Activated T-helper 1 cell treated with anti-CD3 and anti-CD28 coated beads, Interleukin-12 subunit alpha, Interleukin-12 subunit beta, Interleukin-2, Interleukin-4 antibody, amounts not matched to agents 30 ng/mL and 10 ng/mL and 1 ng/mL, durations not matched to agents 14 hours and 24 hours and 36 hours (primary cell): ENCODE measurements at places on chromosomes 16 and 17.
A peak's percentile ranks its signal among the peaks of the same experiment; 100 is the strongest.

DNA sequence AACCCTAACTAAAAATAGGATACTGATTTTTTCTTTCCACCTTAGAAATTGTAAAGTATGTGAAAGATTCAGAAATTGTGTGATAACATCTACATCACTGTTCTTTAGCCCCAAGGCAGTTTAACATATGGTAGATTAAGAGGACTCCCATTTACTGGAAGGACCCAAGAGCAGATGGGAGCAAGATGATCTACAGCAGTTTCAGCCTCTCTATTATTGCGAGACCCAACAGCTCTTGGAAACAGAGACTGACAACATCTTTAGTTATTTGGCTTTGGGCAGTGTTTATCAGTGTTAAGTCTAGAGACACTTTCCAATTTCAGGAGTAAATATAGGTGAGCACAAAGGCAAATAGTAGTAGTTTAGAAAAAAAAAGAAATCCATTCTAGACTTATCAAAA, 124.9 kb upstream of the CORO6 start:
- no peaks in the 10 kb centered on the region for H3K27me3 ChIP-seq
- no peak for DNase-seq
- peaks cover 30% of the 10 kb centered on the region for H3K4me1 ChIP-seq
- H3K36me3 ChIP-seq = peaks cover 12% of the 10 kb centered on the region

GRCh38 chr17:48412841-48413240, 17.2 kb downstream of the SKAP1 start:
- H3K27ac ChIP-seq = peak overlapping the region; percentile 87
- peaks cover 30% of the 10 kb centered on the region for H3K36me3 ChIP-seq
- DNase-seq = no peak

DNA sequence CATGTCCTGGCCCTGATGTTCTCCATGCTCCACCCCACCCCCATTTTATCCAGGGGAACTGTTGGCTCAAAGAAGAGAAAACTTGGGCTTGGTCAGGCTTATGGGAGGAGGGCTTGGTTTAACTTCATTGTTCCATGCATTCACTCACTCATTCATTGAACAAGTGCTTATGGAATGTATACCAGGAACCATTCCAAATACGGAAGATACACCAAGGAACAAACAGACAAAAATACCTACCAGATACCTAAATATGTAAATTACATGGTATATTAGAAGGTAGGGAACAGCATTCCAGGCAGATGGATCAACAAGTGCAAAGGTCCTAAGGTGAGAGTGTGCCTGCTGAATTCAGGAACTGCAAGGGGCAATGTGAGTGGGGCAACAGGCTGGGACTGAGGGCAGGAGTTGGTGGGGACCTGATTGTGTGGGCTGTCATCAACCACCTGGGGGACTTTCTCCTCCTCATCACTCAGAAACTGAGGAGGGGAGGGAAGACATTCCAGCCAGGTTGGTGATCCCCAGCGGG, 39.9 kb downstream of the RAI1 start:
- H3K4me3 ChIP-seq = no peak overlapping the region
- H3K27me3 ChIP-seq = peaks cover 38% of the 10 kb centered on the region
- H3K36me3 ChIP-seq = peaks cover 8% of the 10 kb centered on the region

DNA sequence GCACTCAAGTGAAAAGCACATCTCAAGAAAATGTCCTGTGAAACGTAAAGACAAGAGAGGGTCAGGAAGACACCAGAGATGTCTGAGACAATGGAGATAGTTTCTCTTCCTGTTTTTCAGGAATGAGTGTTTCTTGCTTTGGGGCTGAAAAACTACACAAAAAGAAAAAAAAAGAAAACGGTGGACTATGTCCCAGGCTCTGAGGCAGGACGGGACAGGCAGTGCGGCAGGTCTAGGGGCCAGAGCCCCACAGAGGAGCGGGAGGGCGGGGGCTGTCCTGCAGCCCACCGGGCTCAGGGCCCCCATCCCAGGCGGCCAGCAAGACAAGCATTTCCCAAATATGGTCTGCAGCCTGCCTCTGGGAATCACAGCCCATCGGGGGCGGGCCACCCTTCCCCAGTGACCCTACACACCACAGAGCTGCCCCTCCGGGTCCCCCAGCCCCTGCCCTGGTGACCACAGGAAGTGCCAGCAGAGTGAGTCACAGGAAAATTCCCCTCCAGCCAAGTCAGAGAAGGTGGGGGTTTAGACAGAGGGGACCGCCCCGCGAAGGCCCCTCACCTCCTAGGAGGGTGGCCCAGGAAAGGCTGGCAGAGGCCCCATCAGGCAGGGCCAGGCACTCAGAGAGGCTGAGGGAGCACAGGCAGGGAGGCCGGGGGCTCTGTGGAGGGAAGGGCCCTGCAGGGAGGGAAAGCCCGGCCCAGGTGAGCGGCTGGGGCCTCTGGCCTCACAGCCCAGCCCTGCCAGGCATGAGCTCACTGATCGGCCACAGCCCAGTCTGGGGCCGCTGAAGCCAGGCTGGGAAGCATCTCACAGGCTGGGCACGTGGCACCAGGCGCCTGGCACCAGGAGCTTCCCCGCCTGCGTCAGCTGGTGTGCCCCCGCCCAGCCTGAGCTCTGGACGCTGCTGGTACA, 6.3 kb downstream of the BCAR1 start:
- H3K36me3 ChIP-seq = no peaks in the 10 kb centered on the region
- H3K4me1 ChIP-seq = no peaks in the 10 kb centered on the region
- peaks cover 9% of the 10 kb centered on the region for H3K27me3 ChIP-seq
- H3K27ac ChIP-seq = no peak overlapping the region
- no peak for DNase-seq
- no peak overlapping the region for H3K4me3 ChIP-seq

DNA sequence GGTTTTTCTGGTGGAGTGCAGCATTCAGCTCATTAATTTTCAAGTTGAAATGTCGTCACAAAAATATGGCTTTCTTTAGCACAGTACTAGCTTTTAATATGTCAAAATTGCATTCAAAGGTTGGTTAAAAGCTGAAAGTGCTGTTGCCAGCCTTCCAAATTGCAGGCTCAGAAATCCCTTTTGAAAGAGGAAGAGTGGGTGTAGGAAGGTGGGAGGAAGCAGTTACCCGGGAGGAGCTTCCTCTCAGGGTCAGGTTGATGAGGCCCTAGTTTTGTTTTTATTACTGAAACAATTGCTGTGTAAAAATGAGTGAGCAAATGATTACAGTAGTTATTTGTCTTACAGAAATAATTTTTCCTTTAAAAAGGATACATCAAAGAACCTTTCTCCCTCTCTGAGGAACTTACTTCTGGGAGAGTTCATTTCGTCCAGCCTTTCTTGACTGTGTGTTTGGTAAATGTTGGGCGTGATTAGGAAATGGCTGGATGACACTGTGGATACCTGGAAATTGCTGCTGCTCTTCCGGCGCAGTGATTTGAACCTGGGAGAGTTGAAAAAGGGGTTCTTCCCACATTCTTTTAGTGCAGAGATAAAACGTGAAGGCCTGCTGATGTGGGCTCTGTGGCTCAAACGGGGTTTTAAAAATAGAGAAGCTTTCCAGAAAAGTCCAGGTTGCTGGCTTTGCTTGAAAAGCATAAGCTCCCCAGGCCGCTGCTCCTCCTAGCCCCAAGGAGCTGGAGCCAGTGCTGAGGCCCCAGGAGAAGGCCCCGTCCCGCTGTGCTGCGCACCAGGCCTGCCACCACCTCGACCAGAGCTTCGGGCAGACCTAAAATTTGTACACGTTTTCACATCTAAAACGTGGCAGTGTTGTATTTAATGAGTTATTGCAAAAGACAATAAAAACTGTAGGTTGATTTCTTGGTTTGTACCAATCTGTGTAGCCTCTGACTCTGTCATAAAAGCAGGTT, 41.7 kb downstream of the SEC14L1 start:
- no peaks in the 10 kb centered on the region for H3K27me3 ChIP-seq
- H3K4me3 ChIP-seq = peak overlapping the region; percentile 67
- H3K27ac ChIP-seq = peak overlapping the region; percentile 89
- peaks cover 18% of the 10 kb centered on the region for H3K36me3 ChIP-seq
- DNase-seq = no peak
- peaks cover 15% of the 10 kb centered on the region for H3K4me1 ChIP-seq

DNA sequence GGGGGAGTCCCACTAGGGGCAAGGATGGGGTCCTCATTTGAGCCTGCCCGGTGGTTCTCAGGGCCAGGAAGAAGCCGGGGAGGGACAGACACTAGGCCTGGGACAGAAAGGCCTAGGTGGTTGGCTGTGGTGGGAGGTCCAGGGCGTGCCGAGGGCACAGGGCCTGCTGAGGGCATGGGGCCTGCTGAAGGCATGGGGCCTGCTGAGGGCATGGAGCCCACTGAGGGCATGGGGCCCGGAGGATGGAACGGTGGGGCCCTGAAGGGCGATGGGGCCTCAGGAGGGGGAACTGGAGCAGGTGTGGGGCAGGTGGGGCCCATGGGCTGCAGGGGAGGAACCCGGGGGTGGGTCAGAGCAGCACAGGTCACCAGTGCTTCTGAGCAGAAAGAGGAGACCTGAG, 31.2 kb downstream of the PELP1 start:
- no peaks in the 10 kb centered on the region for H3K4me1 ChIP-seq
- no peak for DNase-seq
- H3K27me3 ChIP-seq = no peaks in the 10 kb centered on the region
- no peak overlapping the region for H3K27ac ChIP-seq
- no peak overlapping the region for H3K4me3 ChIP-seq

- peaks cover 57% of the 10 kb centered on the region for H3K36me3 ChIP-seq
- DNase-seq = no peak
- peaks cover 72% of the 10 kb centered on the region for H3K4me1 ChIP-seq
Observed at GRCh38 chr16:15636392-15636873, 6.5 kb downstream of the MARF1 start.

DNA sequence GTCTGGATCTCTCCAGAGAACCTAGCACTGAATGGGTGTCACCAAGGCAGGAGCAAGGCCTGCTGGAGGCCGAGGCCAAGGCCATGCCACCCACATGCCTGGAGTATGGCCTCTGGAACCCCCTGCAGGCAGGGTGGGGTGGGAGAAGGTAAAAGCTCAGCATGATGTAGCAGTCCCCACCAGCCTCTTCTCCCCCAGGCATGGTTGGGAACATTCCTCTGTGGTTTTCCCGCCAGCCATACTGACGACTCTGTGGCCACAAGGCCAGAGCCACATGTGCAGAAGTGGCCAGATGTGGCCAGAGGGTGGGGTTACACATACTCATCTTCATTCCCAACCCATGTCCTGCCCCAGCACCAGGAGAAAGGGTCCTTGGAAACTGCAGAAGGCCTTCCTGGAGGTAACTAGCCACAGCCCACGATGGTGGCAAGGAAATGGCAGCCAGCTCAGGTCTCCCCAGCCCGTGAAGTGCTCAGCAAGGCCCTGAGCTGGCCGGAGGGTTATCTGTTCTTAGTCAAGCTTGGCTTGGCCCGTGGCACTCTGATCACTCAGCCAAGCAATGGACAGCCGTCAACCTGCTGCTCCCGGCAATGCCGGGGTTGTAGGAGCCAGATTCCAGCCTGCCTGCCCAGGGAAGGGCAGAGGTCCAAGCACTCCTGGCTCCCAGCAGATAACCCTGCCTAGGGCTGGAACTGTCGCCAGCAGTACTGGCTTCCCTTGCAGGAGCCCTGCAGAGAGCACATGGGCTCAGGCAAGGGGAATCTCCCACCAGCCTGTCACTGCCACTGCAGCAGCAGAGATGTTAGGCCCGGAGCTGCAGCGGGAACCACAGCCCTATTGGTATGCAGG, 26.1 kb downstream of the HDAC5 start:
- no peaks in the 10 kb centered on the region for H3K27me3 ChIP-seq
- peaks cover 12% of the 10 kb centered on the region for H3K4me1 ChIP-seq
- no peaks in the 10 kb centered on the region for H3K36me3 ChIP-seq
- H3K27ac ChIP-seq = no peak overlapping the region
- H3K4me3 ChIP-seq = no peak overlapping the region

- peak overlapping the region; percentile 43 for H3K4me3 ChIP-seq
- H3K27me3 ChIP-seq = no peaks in the 10 kb centered on the region
- H3K36me3 ChIP-seq = no peaks in the 10 kb centered on the region
- peaks cover 52% of the 10 kb centered on the region for H3K4me1 ChIP-seq
Observed at GRCh38 chr17:27808628-27809027, 8.3 kb upstream of the NOS2 start.

- H3K36me3 ChIP-seq = no peaks in the 10 kb centered on the region
- H3K27ac ChIP-seq = no peak overlapping the region
- DNase-seq = no peak
- peaks cover 16% of the 10 kb centered on the region for H3K4me1 ChIP-seq
- H3K4me3 ChIP-seq = no peak overlapping the region
- peaks cover 3% of the 10 kb centered on the region for H3K27me3 ChIP-seq
Observed at GRCh38 chr16:85104147-85104546, 8.1 kb downstream of the CIBAR2 start.

DNA sequence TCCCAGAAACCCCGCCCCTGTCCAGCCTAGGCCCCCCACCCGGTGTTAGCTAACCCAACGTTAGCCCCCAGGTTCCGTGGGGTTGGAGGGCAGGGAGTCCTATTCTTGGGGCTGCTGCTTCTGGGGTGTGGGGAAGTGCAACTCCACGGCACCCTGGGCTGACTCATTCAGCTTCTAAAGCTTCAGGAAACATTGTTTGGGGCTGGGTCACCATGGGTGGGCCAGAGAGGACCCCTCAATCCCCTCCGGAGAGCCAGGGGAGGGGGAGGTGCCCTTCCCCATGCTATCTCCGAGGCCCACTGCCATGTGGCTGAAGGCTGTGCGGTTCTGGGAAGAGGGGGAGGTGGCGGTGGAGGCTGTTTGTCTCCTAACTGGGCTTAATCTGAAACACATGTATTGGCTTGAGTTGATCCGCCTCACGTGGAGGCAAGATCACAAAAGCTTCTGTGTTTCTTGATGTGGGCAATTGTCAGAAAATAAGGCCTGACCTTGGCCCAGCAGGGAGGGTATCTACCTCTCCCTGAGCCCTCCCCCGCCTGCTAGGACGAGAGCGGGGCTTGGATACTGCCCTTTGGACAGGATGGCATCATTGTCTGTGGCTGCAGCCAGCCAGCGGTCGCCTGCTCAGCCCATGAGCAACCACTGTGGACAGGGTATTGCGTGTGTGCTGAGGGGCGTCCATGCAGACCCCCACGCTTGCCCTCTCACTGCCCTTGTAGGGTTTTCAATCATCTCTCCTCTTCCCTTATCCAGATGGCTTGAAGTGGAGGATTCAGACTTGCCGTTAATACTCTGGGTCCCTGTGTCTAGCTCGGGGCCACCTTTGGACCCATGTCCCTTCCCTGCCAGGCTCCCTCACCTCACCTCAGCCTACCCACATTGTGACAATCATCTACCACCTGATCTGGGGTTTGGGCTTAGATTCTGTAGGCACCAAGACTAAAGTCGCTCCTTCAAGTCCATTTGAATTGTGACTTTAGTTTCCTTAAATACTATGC, 1.3 kb downstream of the SERPINF1 start:
- DNase-seq = no peak
- H3K27ac ChIP-seq = peak overlapping the region; percentile 79
- H3K36me3 ChIP-seq = peaks cover 3% of the 10 kb centered on the region
- peaks cover 29% of the 10 kb centered on the region for H3K4me1 ChIP-seq
